Bone marrow (tissue), 2 donors: ENCODE measurements at places on chromosomes 6 and 20.

DNA sequence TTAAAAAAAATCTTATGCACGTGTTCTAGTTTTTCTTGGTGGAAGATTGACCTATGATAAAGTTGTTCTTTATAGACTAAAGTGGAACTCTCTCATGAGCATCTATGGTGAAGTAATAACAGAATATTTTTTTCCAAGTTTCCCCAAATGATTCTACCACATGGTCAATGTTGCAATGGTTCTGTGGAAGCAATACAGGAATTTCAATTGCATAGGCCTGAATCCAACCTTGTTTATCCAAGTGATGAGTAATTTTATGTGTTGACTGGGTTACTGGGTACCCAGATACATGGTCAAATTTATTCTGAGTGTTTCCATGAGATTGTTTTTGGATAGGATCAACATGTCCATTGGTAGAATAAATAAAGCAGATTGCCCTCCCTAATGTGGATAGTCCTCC lies 581.5 kb downstream of the MMUT start:
- no peak for DNase-seq

GRCh38 chr6:118890997-118891790 lies 2.8 kb upstream of the ASF1A start:
- DNase-seq = no peak

DNA sequence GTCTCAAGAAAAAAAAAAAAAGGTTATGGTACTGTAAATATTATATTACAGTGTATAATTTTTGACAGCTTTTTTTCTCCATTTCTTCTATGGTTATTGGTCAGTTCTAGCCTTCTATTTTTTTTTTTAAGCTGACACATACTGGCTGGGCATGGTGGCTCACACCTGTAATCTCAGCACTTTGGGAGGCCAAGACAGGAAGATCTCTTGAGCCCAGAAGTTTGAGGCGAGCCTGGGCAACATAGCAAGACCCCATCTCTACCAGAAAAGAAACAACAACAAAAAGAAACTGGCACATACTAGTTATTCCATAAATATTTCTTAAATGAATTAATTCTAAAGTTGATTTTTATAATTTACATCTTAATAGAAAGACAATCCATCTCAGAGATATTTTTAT lies 27.6 kb upstream of the PRND start:
- DNase-seq = no peak

- no peak for DNase-seq
These were observed 117.5 kb downstream of the EYA4 start for GRCh38 chr6:133358574-133359150.

DNA sequence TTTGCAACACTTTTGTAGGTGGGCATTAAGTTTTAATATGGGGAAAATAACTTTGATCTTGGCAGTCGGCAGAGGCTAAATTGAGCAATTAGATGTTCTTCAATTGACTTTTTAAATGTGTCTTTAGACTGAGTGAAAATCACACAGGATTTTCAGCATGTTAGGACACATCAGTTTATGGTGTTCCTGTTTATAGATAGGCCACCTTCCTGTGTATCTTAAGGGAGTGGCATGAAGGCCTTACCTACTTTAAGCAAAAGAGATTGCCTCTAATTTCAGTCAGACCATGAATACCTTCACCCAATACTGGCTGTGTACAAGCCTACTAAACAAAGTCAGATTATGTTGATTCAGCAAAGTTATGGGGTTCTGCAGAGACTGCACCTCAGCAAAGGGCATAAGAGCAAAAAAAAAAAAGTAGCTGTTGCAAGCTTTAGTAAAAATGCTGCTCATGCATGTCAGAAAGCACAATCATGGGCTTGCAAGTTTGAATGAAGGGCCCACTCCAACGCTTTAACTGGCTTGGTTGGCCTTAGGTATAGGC lies 848.4 kb downstream of the PHF3 start:
- DNase-seq = no peak
